ENCODE measurements at places on chromosomes 7 and 10. TPM values are rescaled to one million over a fixed set of nuclear protein-coding genes. Genes with fewer than 3 reads are reported as not detected.
A peak's percentile ranks its signal among the peaks of the same experiment; 100 is the strongest.

DNA sequence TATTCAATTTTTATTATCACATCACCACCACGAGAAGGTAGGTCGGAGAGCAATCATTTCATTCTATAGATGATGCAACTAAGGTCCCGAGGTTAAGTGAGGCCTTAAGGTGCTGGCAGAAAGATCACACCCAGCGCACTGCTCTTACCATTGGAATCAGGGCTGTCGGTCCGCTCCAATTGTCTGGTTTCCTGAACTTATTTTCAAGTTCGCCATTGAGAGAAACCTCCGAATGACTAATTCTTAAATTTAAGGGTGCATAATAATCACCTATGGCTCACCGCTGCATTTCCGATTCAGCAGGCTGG is 625 bp upstream of the GSTO2 start:
- H3K4me1 ChIP-seq: peaks cover 45% of the 10 kb centered on the region
- H3K27me3 ChIP-seq: no peaks in the 10 kb centered on the region
- peaks cover 44% of the 10 kb centered on the region for H3K36me3 ChIP-seq

GRCh38 chr10:124735491-124736286 is 8.5 kb downstream of the FAM53B start:
- peaks cover 13% of the 10 kb centered on the region for H3K36me3 ChIP-seq
- peaks cover 91% of the 10 kb centered on the region for H3K4me1 ChIP-seq
- no peak for DNase-seq
- peak overlapping the region; percentile 91 for H3K27ac ChIP-seq
- no peak overlapping the region for H3K4me3 ChIP-seq
- no peaks in the 10 kb centered on the region for H3K27me3 ChIP-seq

The MAGI2 gene
- 0.17 TPM for total RNA-seq

DNA sequence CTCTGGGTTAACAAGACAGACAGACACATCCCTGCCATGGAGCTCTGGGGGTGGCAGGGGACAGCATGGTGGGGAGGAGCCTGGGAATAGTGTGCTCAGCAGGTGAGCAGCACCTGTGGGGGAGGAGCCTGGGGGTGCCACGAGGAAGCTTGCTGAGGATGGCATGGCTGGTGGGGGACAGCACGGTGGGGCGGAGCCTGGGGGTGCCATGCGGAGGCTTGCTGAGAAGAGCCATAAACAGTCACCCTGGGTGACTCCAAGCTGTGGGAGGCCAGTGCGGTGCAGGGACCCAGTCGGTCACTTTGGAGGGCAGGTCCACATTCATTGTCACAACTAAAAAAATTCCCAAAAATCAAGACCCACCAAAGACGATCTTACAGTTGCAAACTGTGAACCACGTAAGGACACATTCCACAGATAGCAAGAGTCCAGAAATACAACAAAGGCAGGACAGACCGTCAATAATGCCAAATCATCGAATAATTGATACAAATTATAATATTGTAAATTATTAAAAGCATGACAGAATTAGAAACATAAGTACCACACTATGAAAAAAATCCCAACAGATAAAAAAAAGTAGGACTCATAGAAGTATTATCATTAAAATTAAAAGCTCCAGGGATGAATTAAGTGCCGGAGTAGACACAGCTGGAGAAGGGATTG is 24.4 kb downstream of the NKX6-2 start:
- H3K27me3 ChIP-seq: no peaks in the 10 kb centered on the region
- peaks cover 9% of the 10 kb centered on the region for H3K4me1 ChIP-seq
- peaks cover 11% of the 10 kb centered on the region for H3K36me3 ChIP-seq
- no peak overlapping the region for H3K27ac ChIP-seq

The WEE2 gene
- not detected for total RNA-seq

The FAM25C gene
- total RNA-seq: not detected

- no peak for DNase-seq
- peaks cover 5% of the 10 kb centered on the region for H3K27me3 ChIP-seq
- H3K36me3 ChIP-seq: no peaks in the 10 kb centered on the region
- no peak overlapping the region for H3K27ac ChIP-seq
Measured at GRCh38 chr7:55214707-55215106, 150.4 kb upstream of the LANCL2 start.

DNA sequence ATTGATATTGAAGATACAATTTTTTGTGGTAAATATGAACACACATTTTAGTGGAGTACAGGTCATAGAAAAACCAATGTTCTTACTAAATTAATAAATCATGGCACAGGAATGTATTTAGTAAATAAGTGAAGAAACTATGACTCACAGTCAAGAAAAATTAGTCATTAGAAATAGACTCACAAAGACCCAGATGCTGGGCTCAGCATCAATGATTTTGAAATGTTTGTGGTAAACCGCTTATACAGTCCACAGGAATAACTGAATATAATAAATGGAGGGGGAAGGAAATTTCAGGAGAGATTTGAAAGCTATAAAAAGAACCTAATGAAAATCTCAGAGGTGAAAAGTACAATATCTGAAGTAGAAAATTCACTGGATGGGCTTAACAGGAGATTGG is 138.3 kb upstream of the ADCY1 start:
- no peaks in the 10 kb centered on the region for H3K4me1 ChIP-seq
- H3K27ac ChIP-seq: no peak overlapping the region
- no peaks in the 10 kb centered on the region for H3K36me3 ChIP-seq
- no peak for DNase-seq

DNA sequence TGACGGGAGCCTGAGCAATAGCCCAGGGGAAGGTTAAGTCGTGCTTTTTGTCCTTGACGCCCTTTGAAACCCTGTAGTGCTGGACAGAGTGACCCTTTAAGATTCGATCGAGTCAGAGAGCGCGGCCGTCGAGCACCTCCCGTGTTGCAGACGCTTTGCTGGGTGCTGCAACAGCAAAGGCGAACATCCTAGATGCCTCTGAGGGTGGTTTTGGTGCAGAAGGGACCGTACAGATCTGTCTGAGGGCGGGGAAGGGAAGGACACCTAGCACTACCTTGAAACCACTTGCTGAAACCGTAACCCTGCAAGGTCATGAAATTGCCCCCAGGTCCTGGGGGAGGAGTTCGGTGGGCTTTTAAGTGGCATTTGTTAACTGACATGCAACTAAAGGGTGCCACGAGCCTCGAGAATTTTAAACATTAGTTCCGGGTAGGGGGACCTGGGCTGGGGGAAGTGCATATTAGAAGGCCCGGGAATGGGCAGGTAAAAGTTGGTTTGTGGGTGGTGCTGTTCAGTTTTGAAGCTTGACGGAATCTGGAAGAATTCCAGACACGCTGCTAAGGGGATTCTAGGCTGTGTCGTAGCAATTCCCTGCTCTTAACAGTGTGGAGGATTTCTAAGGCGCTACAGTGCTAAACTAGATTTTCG is 786 bp downstream of the ATP5F1C start:
- no peak for DNase-seq
- H3K4me3 ChIP-seq: no peak overlapping the region
- peaks cover 24% of the 10 kb centered on the region for H3K36me3 ChIP-seq
- peaks cover 48% of the 10 kb centered on the region for H3K4me1 ChIP-seq
- H3K27me3 ChIP-seq: no peaks in the 10 kb centered on the region
- H3K27ac ChIP-seq: no peak overlapping the region

DNA sequence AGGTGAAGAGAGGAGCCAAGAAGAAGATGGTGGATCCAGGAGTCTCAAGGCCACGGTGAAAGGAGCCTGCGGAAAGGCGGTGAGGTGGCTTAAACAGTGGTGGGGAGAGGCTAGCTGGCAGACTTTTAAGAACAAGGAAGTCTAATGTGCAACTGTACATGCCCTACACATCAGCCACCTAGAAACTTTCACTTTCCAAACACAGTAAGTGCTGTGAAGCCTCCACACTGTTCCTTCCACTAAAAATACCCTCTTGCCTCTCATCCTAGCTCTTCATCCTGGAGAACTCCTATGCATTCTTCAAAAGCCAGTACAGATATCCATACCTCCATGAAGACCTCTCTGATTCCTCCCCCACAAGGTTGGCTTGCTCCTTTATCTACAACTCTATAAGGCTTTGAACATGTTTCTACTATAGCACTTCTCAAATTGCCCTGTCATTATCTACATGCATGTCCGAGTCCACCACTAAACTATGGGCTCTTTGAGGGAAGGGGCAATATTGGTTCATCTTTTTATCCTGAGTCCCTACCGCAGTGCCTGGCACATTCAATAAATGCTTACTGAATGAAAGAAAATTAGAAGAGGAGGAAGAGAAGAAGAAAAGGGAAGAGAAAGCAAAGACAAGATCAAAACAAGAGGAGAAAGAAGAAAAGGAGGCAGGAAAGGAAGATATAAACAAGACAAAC is 54.2 kb downstream of the DNAJC12 start:
- H3K4me3 ChIP-seq: peak overlapping the region; percentile 6
- no peaks in the 10 kb centered on the region for H3K36me3 ChIP-seq
- H3K27me3 ChIP-seq: no peaks in the 10 kb centered on the region
- H3K4me1 ChIP-seq: peaks cover 36% of the 10 kb centered on the region
- peak overlapping the region; percentile 21 for H3K27ac ChIP-seq
- no peak for DNase-seq

DNA sequence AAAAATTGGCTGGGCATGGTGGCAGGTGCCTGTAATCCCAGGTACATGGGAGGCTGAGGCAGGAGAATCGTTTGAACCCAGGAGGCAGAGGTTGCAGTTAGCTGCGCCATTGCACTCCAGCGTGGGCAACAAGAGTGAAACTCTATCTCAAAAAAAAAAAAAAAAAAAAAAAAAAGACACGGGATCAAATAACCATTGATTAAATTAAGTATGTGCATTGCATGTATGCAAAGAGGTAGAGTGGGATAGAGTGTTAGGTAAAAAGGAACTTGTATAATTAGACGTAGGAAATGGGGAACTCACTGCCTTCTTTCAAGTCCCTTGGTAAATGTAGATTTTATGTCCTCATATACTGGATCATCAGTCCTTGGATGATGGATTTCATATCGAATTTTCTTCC is 13.1 kb downstream of the VCL start:
- no peak overlapping the region for H3K4me3 ChIP-seq
- H3K36me3 ChIP-seq: no peaks in the 10 kb centered on the region

DNA sequence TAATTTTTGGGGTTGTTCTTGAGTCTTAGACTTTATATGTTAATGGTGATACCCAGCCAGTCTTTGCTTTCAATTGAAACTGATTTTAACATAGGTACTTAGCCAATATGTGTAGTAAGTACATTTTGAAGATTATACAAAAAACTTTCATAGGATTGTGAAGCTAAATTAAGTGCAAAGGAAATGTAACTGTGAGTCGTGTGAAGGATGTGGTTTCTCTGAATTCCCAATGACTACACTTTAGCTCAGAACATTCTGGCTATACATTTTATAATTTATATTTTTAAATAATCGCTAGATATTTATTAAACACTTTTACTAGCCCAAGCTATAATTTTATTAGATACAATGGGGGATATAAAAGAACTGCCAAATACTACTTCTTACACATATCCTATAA is 359.3 kb downstream of the PCLO start:
- H3K27ac ChIP-seq: no peak overlapping the region
- no peak for DNase-seq
- H3K27me3 ChIP-seq: no peaks in the 10 kb centered on the region
- H3K4me1 ChIP-seq: no peaks in the 10 kb centered on the region

The IGF2BP3 gene
- 0.24 TPM for total RNA-seq

The HABP2 gene
- total RNA-seq: not detected

The EPHA1 gene
- 2.9 TPM for total RNA-seq

- no peak overlapping the region for H3K4me3 ChIP-seq
- H3K27ac ChIP-seq: no peak overlapping the region
- peaks cover 43% of the 10 kb centered on the region for H3K4me1 ChIP-seq
- H3K36me3 ChIP-seq: no peaks in the 10 kb centered on the region
- peaks cover 1% of the 10 kb centered on the region for H3K27me3 ChIP-seq
Measured at GRCh38 chr10:113959383-113959760, 84.3 kb upstream of the ADRB1 start.

GRCh38 chr7:108584211-108584610 is 14.5 kb downstream of the DNAJB9 start:
- H3K36me3 ChIP-seq: peaks cover 8% of the 10 kb centered on the region
- no peak for DNase-seq
- no peaks in the 10 kb centered on the region for H3K4me1 ChIP-seq
- no peak overlapping the region for H3K27ac ChIP-seq

GRCh38 chr7:111137296-111138192 is 46.6 kb downstream of the LRRN3 start:
- peaks cover 29% of the 10 kb centered on the region for H3K4me1 ChIP-seq
- peak overlapping the region; percentile 43 for H3K4me3 ChIP-seq
- H3K36me3 ChIP-seq: no peaks in the 10 kb centered on the region
- H3K27ac ChIP-seq: peak overlapping the region; percentile 92

DNA sequence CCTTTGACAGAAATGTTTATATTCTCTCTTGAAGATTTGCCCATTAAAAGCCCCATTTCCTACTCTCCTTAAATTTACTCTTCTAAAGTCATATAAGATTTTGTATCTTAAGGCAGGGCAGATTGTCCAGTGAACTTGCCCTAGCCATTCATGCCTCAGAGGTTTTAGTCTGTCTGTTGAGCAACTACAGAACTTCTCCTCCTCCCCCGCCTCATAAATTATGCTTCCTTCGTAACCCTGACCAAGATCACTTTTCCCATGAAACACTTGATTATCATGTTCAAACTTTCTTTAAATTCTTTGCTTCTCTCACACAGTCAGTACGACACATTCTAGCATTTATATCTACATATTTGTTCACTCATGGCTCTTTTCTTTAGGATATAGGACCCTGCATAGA is 621.3 kb downstream of the ANKRD7 start:
- H3K36me3 ChIP-seq: no peaks in the 10 kb centered on the region
- no peaks in the 10 kb centered on the region for H3K27me3 ChIP-seq
- H3K27ac ChIP-seq: no peak overlapping the region
- no peak for DNase-seq
- H3K4me3 ChIP-seq: no peak overlapping the region

The CNOT4 gene
- 17.4 TPM for total RNA-seq

The ARHGEF35 gene
- total RNA-seq: 9.6 TPM

The MKX gene
- total RNA-seq: 0.38 TPM

GRCh38 chr10:102537367-102537766 is 33.6 kb downstream of the SUFU start:
- no peak overlapping the region for H3K4me3 ChIP-seq
- H3K27ac ChIP-seq: no peak overlapping the region
- peaks cover 13% of the 10 kb centered on the region for H3K4me1 ChIP-seq
- H3K36me3 ChIP-seq: no peaks in the 10 kb centered on the region
- no peaks in the 10 kb centered on the region for H3K27me3 ChIP-seq

GRCh38 chr7:127620406-127621233 is 2.7 kb upstream of the PAX4 start:
- no peak overlapping the region for H3K4me3 ChIP-seq
- H3K27me3 ChIP-seq: peaks cover 46% of the 10 kb centered on the region
- DNase-seq: no peak
- no peaks in the 10 kb centered on the region for H3K36me3 ChIP-seq

DNA sequence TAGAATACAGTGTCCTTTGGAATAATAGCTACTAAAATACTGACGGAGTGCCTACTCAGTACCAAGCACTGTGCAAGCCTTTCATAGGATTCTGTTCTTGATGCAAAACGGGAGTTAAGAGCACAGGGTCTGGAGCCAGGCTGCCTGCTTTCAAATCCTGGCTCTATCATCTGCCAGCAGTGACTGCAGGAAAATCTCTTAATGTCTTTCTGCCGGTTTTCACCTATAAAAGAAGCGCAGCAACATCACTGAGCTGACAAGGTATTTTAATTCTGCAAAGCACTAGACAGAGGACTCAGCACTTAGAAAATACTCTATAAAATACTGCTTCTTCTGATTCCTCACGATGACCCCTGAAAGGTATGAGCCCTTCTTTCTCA is 659 bp downstream of the FIGNL1 start:
- H3K4me1 ChIP-seq: peaks cover 48% of the 10 kb centered on the region
- no peak for DNase-seq
- peak overlapping the region; percentile 91 for H3K27ac ChIP-seq
- peaks cover 33% of the 10 kb centered on the region for H3K36me3 ChIP-seq
- H3K27me3 ChIP-seq: no peaks in the 10 kb centered on the region

The TMEM140 gene
- total RNA-seq: 8.6 TPM

- no peaks in the 10 kb centered on the region for H3K36me3 ChIP-seq
- no peak for DNase-seq
- peak overlapping the region; percentile 53 for H3K27ac ChIP-seq
- H3K4me3 ChIP-seq: peak overlapping the region; percentile 23
- no peaks in the 10 kb centered on the region for H3K27me3 ChIP-seq
- peaks cover 61% of the 10 kb centered on the region for H3K4me1 ChIP-seq
Measured at GRCh38 chr10:23368816-23369640, 24.4 kb upstream of the C10orf67 start.

Data from activated CD4-positive, alpha-beta memory T cell treated with anti-CD3 and anti-CD28 coated beads for 36 hours (primary cell).